RCC 7860 (cell line): ENCODE measurements at places on chromosomes 1 and 21.

- no peak for DNase-seq
Observed at GRCh38 chr1:162161916-162162550, 92.5 kb downstream of the NOS1AP start.

- DNase-seq, result no peak
Observed at GRCh38 chr1:212242288-212242984, 42.8 kb upstream of the PPP2R5A start.

DNA sequence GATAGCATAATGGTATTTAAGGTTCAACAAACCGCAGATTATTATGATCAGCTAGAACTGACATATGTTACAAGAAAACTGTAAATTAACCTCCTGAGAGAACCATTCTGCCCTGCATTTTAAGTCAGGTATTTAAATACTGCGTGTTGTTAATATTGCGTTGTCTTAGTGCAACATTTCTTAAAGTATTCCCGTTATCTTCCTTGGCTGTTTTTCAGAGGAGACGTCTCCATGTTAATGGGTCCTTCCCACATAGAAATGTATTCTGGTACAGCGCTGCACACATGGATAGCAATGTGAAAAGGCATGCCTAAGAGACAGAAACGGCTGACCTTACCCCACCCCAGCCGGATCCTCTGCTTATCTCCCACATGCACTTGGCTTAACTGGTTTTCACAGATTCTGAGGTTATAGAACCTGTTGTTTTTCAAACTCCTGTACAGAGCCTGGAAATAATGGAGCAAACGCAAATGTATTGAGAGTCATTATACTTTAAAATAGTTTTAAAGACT is 22.8 kb upstream of the DEGS1 start:
- no peak for DNase-seq

DNA sequence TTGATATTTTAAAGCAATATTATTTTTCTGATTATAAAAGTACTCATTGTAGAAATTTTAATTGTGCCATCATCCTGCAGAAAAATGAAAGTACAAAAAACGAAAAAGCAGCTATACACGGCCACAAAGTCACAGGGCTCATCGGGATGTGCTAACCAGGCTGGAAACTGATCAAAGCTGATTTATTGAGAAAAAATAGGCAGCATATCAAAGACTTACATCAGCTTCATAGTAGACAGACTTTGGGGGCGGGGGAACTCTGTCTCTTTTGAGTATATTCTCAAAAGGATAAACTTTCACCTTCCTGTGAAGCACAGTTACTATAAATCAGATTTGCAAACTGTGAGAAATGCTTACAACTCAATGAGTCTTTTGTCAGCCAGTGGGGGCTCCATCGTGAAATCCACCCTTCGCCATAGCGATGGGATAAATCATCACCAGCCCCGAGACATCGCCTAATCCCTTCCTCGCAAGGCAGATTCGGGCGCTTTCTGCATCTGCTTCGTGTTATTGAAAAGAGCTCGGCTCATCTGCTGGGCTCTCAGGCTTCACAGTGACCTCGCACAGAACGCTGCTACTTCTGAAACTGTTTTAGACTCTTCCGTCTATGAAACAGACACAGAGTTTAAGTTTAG is 69.2 kb upstream of the ERG start:
- no peak for DNase-seq

- no peak for DNase-seq
Observed at GRCh38 chr1:12654004-12654567, 10.2 kb downstream of the AADACL4 start.

DNA sequence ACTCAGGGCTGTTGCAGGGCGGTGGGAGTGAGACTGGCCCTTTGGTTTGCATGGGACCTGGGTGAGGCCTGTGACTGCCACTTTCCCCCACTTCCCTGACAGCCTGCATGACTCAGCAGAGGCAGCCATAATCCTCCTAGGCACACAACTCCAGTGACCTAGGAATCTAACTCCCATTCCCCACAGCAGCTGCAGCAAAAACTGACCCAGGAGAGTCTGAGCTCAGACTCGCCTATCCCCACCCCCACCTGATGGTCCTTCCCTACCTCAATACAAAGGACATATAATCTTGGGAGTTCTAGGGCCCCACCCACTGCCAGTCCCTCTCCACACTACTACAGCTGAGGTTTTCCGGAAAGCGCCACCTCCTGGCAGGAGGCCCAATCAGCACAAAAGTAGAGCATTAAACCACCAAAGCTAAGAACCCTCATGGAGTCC is 26.7 kb downstream of the NDC1 start:
- peak; percentile 20 for DNase-seq

GRCh38 chr1:176877557-176877956 is 287.0 kb downstream of the ASTN1 start:
- no peak for DNase-seq

DNA sequence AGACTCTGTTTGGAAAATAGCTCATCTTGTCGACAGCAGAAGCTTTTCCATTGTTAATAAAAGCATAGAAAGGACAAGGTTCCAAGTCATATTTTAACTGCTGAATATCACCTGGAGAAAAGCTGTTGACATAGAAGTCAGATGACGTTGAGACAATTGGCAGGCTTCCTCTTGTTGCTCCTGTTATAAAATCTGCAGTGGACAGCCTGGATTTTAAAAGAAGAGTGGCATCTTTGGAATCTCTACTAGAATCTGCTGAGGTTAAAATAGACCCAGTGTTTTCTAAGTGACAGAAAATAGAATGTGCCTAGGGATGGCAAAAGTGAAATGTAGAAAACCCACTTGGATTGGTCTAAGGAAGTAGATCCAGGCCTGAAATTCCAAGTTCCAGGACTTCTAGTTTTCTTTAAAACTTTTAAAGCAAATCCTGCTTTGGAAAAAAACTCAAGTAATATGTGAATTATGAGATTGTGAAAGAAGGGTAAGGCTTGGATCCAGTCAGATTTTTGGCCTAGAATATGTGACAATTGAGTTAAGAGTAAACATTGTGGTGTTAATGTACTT is 53.6 kb upstream of the NEXN start:
- no peak for DNase-seq

- no peak for DNase-seq
Observed at GRCh38 chr21:32456497-32456918, 44.0 kb downstream of the EVA1C start.
